ENCODE measurements at places on chromosomes 2 and 18.

DNA sequence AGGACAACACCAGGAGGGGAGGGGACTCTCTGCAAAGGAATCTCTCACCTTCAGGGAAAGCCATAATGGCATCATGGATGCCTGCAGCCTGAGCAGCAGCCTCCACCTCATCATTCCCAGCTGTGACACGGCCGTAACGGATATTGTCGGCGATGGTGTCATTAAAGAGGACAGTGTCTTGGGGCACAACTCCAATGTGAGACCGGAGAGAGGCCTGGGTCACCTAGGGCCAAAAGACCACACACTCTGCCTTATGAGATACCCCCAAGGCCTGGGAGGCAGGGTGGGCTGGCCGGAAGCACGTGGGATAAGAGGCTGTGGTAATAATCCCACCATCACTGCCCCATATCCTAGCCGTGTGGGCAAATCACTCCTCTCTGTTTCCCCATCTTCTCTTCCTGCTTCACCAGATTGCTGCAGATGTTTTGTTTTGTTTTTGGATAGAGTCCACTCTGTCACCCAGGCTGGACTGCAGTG, 4.3 kb downstream of the ZFAND2B start:
- DNase-seq = no peak

- DNase-seq = no peak
Measured at GRCh38 chr18:36323421-36323820, 25.9 kb downstream of the FHOD3 start.

DNA sequence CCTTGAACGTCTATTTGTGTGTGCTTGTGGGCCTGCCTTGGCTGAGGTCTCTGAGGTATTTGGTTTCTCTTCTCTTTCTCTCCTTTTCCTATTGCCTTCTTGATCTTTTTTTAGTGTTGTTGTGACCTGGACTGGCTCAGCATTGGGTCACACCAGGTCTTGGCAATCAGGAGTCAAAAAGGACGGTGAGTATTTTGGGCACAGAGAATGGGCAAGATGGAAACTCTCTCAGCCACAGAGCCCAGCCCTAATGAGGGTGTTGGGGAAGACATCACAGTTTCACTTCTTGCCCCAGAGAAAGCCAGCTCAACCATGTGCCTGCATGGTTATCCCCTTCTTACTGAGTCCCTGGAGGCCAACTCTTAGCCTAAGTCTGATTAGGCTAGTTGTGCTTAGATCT, 13.7 kb upstream of the INO80C start:
- DNase-seq = no peak

- DNase-seq = no peak
Measured at GRCh38 chr2:83650161-83650560, 808.9 kb downstream of the SUCLG1 start.

DNA sequence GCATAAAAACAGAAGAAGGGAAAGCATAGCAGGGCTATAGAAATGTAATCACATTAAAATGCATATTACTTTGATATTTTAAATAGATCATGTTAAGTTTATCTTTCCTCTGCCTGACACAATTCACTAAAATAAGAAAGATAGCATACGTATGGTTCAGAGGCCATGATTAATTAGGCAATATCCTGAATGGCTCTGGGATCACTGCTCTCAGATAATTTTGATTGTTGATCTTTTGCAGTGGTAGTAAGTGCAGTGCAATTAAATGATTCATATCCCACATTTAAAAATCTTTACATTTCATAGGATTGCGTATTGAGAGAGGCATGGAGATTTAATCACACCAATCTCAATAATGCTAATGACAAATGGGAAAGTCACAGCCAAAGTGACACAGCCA, 1040.7 kb downstream of the SOCS6 start:
- DNase-seq = no peak

DNA sequence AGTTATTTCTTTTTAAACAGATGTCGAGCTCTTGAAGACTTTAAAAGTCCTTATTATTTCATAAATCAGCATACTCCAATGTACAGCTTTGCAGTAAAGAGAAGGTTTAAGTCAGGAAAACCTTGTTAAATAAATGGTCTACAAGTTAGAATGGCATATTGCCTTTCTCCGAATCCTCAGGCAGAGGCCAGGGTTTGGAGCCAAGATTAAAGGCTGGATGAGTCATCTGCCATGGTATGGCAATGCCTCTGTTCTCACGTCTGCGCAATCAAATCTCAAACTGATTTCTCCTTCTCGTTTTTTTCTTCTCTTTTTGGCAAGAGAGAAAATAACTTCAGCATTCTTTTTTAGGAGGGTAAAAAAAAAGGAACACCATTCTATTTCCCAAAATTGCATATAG, 5.6 kb upstream of the KCNJ3 start:
- DNase-seq = no peak

GRCh38 chr2:165631089-165631488, 161.6 kb downstream of the CSRNP3 start:
- DNase-seq = no peak

GRCh38 chr2:131127076-131127475, 21.9 kb downstream of the PLEKHB2 start:
- DNase-seq = no peak

DNA sequence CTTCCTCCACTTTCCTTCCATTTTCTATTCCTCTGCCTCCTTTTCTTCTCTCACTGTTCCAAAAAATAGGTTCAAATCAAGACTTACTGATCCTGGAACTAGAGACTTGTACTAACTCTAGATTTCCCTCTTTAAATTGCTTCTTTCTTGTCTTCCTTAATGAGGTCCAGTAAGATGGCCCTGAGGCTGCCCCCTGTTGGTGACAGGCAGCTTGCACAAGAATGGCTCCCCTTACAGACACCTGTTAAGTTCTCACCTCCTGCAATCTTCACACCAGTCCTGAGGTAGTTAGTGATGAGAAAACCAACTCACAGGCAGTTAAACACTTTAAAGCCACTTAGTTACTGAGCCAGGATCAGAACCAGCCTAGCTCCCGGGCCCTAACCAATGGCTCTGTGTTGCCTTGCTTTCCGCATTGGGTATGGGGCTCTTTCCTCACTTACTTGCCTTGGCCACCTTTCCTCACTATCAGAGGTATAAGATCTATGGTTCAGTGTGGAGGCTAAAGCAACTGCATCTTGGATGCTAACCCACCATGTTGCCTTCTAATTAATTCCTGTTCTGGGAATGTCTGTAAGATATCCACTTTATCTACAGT, 130.6 kb downstream of the AKAIN1 start:
- DNase-seq = no peak

GRCh38 chr18:8478166-8478967, 130.9 kb upstream of the RAB12 start:
- peak; percentile 35 for DNase-seq

GRCh38 chr18:26536664-26537063, 11.7 kb downstream of the KCTD1 start:
- no peak for DNase-seq

- DNase-seq = no peak
Measured at GRCh38 chr2:217208867-217209266, 349.0 kb upstream of the TNP1 start.

GRCh38 chr18:45569566-45570275, 45.6 kb upstream of the SLC14A2 start:
- no peak for DNase-seq

GRCh38 chr18:57923611-57924010, 120.4 kb upstream of the NEDD4L start:
- no peak for DNase-seq

DNA sequence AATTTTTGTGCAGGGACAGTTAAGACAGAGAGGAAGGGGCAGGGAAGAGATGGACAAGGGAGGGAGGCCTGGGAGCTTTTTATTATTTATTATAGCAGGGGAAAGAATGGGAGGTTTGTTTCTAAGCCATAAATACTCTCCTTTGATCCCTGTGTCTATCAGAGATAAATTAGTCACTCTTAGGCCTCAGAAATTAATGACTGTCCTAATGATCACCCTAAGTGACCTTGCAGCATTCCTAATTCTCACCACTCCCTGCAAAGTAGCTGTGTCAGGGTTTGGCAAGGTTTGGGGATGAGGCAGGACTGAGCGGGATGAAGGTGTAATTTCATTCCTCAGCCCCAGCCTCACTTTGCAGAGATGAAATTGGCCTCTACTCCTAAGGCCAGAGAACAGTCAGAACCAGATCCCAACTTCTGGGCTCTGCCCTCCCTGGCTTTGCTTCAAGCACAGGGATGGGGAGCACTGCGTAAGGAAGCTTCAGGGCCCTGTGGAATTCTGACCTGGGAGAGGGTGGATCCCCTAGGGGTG, 95.0 kb downstream of the TMEM17 start:
- DNase-seq = no peak

- DNase-seq = no peak
Measured at GRCh38 chr2:179701524-179702110, 159.8 kb downstream of the ZNF385B start.

- DNase-seq = peak; percentile 56
Measured at GRCh38 chr18:61554117-61554776, 221.0 kb downstream of the CDH20 start.

- no peak for DNase-seq
Measured at GRCh38 chr18:34957864-34958259, 83.4 kb upstream of the MAPRE2 start.

DNA sequence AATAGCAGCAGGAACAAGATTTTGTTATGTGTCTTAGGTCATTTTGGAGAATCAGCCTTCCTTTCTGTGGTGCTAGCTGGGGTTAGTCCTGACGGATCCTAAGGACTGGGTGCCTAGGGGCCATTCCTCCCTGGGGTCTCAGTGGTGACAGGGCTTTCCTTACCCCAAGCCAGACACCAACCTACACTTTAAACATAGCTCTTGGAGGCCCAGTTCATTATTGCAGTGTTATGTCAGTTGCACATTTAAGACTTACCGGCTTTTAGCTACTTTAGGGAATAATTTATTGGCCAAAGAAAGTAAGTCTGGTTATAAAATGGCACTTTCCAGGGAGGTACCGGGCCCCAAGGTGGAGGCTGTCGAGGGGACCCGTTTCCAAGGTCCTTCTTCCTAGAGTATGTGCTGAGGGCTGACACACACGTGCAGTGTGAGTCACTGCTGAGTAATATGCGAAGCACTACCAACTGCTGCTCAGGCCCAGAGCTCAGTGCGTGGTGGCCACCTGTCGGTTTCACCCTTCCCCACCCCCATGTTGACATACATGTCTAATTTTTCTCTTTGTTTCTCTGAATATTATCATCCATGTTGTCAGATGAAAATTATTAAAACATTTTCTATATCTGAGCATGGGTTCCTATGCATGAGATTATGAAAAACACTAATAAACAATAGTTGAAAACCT, 37.0 kb upstream of the GRHL1 start:
- no peak for DNase-seq

- DNase-seq = peak; percentile 79
Measured at GRCh38 chr2:157492189-157492773, 48.4 kb upstream of the CYTIP start.

DNA sequence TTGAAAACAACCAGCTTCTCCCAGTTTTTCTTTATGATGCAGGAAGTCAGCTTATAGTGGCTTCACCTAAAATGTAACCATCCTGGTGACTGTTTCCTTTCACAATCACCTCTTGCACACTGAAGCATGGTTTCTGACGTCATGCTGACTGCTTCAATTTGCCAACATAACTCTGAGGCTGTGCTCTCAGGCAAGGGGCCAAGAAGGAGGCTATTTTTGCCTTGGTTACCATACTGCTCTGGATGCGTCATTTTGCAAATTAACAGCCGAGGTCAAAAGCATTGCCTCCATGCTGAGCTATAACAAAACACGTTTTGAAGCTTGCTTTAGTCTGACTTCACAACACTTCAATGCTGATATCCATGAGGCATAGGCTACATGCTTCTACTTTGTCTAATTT, 397.8 kb downstream of the METTL4 start:
- DNase-seq = no peak

- no peak for DNase-seq
Measured at GRCh38 chr2:29236074-29236473, 120.9 kb downstream of the CLIP4 start.
